ENCODE measurements at places on chromosomes 6 and 20.

DNA sequence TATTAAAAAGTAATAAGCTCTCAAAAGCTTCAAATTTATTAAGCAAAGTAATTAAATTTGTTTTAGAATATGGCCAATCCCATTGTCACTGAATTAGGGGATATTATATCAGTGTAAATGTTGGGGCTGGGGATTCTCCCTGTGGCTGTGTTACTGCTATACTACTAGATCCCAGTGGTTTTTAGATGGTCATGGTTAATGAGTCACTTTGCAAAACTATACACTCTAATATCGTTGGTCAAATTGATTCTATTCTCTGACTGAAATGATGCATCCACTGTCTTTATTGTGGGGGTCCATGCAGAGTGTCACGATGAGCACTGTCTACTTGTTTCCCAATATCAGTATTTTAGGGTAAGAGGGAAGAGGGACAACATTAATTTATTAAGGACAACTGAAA lies 336.9 kb upstream of the PREP start:
- DNase-seq = no peak

DNA sequence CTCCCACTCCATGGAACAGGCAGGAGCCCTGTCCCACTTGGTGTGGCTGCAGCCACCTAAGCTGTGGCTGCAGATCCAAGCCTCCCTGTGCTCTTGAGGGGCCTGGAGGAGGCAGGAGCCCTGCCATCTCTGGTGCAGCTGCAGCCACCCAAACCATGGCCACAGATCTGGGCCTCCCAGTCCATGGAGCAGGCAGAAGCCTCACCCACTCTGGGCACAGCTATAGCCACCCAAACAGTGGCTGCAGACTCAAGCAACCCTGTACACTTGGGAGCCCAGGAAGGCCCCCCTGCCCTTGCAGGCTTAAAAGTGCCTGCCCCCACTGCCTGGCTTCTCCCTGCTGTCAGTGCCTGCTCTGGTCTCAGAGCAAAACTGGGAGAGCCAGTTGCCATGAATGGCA lies 320.3 kb downstream of the RFPL4B start:
- DNase-seq = no peak

DNA sequence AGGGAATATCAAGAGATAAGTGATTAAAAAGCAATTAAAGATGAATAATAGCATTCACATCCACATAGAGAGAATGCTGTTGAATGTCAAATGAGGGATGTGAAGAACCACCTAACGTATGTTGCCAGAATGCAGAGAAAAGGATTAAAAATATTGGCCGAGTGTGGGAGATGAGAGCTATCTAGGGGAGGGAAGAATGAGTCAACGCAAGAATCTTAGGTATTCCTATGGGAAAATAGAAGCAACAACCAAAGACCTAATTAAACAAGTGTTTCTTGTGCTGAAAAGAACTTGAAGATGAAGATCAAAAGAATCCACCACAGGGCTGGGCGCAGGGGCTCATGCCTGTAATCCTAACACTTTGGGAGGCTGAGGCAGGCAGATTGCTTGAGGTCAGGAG lies 12.2 kb upstream of the RSPH3 start:
- DNase-seq = peak; percentile 81

- no peak for DNase-seq
These were observed 71.3 kb upstream of the SOX4 start for GRCh38 chr6:21522143-21522747.

DNA sequence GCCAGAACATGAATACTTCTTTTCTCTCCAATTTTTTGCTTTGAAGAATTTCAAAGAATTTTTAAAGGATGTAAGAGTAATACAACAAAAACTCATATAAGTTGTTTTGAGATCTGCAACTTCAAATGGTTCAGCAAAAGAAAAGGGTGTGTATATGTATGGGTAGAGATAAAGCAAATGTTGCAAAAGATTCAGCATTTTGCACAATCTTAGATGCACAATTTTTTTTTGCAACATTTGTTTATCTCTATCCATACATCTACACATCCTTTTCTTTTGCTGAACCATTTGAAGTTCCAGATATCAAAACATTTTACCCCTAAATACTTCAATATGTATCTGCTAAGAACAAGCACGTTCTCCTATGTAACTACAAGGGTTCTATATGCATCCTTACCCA lies 47.4 kb upstream of the FAM83C start:
- DNase-seq = no peak

DNA sequence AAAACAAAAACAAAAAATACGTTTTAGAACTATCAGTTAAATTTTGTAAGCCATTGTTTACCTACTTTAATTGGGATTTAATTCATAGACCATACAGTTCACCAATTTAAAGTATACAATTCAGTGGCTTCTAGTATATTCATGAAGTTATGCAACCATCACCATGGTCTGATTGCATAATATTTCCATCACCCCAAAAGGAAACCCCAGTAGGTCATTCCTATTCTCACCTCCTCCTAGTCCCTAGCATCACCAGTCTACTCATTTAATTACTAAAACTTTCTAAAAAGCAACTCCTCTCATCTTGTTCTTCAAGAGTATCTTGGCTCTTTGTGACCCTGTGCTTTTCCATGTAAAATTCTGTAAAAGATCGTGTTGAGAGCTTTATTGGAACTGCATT lies 60.2 kb downstream of the ASXL1 start:
- no peak for DNase-seq

DNA sequence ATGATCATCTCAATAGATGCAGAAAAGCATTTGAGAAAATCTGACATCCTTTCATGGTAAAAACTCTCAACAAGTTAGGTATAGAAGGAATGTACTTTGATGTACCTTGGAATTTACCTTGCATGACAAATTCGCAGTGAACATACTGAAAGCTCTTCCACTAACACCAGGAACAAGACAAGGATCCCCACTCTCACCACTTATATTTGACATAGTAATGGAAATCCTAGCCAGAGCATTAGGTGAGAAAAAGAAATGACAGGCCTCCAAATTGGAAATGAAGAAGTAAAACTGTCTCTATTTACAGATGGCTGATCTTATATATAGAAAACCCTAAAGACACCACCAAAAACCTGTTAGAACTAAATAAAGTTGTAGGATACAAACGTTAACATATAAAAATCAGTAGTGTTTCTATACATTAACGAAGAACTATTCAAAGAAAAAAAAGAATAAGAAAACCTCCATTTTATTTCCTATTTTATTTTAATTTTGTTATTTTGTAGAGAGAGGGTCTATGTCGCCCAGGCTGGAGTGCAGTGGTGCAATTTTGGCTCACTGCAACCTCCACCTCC lies 26.9 kb downstream of the PCNA start:
- no peak for DNase-seq

- no peak for DNase-seq
These were observed 3.5 kb downstream of the PRND start for GRCh38 chr20:4725263-4725550.

GRCh38 chr6:137832110-137832509 lies 34.9 kb upstream of the TNFAIP3 start:
- DNase-seq = peak; percentile 95

DNA sequence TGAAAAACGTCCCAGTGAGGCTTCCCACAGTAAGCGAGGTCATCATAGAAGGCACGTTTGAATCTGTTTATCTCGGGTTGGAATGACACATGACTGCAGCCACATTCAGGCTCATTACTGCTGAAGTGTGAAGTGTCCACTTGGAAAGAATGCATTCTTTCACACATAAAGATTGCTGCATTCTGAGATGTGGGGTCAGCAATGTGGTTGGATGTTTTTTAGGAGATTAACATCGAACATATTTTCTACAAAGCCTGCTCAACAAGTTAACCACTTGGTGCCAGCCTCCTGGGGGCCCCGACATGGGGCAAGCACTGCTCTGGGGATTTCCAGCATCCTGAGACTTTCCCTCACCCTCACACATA lies 79.9 kb downstream of the BMP6 start:
- DNase-seq = peak; percentile 39

DNA sequence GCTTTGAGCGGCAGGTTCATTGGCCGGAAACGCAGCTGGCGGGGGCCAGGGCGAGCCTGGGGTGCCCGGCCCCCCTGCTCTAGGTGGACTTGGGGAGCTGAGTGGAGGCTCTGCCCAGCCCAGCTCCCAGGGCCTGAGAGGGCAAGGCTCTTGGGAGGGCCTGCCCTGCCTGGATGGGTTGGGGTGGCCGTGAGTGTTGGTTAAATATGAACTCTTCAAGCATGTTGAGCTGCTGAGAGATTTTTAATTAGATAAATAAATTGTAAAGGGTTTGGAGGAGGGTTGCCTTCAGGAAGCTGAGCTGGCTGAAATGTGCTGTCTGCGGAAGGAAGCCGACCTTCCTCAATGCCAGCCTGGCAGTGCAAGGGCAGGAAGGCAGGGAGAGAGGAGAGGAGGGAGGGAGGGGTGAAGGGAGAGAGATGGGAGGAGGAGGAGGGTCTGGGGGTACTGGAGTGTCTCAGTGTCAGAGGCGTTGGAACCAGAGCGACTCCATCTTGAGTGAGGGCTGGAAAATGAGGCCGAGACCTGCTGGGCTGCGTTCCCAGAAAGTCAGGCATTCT lies 39.4 kb upstream of the PMEPA1 start:
- DNase-seq = no peak

DNA sequence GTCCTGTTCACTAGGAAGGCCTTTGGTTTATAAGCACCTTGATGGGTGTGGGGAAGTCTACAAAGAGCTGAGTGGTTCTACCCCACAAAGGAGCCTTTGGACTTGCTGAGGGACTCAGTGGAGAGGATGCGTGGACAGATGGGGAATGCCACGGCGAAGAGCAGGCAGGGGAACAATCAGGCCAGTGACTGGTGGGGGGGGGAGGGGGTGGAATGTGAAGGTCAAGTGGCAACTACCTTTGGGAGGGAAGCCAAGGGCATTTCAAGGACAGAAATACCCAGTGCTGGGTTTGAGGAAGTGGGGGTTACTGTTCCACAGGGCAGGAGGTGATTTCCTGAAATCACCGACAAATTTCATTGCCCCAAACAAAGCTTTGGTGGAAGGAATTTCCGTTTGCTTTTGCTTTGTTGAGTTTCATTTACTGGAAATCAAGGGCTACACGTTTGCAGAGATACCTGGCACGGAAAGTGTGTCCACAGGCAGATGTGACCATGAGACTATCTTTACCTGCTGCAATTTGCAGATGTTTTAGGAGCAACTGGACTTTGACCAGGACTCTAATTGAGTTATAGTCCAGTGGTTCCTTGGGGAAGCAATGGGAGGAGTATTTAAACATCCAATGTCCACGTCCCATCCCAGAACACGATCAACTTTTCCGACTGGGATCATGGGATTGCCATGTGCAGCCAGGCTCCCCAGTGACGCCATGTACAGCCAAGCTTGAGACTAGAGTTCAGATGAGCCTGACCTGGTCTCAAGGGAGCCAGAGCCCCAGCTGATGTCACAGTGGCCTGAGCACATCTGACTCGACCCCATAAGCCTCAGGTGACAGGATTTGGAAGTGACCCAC lies 8.0 kb downstream of the CST3 start:
- DNase-seq = no peak

- DNase-seq = no peak
These were observed 1168.4 kb upstream of the CITED2 start for GRCh38 chr6:140542863-140543262.

DNA sequence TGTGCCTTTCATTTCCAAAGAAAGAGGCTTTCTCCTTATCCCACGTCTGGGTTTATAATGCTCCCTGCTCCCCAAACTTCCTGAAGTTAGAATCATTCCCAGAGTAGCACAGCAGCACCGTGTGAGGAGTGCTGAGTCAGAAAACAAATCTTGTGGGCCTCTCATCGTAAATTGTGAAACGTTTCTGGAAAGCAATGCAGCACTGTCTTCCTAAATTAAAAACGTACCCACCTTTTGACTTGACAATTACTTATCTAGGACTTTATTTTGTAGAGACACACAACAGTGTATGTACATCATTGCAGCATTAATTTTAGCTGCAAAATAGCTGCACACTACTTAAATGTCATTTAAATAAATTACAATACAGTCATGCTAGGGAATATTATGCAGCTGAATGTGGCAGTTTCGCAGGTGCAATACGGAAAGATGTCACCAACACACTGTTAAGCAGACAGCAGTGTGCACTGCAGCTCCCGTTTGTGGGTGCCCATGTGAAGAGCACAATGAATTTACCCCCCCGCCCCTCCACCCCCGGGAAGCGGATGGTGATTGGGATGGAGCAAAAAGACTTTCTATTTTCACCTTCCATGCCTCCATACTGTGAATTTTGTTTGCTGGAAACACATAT lies 30.8 kb downstream of the RRBP1 start:
- no peak for DNase-seq

DNA sequence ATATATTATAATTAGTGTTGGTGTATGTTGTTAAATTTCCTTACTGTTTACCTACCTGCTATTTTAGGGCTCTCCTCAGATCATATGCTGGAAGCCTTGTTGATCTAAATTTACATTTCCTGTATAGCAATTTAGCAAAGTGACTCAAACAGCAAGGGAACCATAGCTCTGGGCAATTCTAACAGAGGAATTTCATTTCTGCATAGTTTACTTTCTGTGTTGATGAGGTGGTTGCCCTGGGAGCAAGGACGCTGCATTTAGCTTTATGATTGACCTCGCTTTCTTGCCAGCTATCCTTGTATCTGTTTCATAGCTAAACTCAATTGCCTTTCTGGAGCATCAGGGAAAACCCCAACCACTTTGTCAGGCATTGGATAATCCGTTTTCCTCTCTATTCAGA lies 810.8 kb downstream of the GRIK2 start:
- no peak for DNase-seq

- peak; percentile 33 for DNase-seq
These were observed 6.1 kb downstream of the MANBAL start for GRCh38 chr20:37295595-37295994.

DNA sequence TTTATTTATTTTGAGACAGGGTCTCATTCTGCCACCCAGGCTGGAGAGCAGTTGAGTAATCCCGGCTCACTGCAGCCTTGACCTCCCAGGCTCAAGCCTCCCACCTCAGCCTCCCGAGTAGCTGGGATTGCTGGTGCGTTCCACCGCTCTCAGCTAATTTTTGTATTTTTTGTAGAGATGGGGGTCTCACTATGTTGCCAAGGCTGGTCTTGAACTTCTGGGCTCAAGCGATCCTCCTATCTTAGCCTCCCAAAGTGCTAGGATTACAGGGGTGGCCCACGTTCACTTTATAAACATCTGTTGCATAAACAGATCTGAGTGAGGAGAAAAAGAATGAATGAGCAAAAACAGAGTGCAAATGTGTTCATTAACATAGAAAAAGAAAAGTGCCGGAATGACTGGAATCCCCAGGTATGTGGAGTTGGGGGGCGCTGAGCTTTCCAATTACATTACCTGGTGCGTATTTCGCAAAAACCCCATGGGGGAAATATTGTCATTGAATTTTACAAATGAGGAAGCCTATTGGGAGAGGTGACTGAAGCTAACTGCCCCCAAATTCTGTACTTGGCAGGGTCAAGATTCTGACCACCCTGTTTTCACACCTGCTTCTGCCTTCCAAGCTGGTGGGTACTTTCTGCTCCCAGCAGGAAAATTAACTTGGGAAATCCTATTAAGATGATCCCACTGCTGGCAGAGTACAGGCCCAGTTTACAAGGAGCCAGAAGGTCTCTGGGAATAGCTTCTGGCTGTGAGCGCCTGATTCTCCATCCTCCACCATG lies 207.7 kb upstream of the JARID2 start:
- no peak for DNase-seq

- DNase-seq = no peak
These were observed 198.2 kb upstream of the KCNG1 start for GRCh38 chr20:51221103-51221502.

GRCh38 chr6:96276305-96276704 lies 245.3 kb upstream of the UFL1 start:
- DNase-seq = no peak

GRCh38 chr20:36959242-36959641 lies 7.7 kb upstream of the SAMHD1 start:
- no peak for DNase-seq

All from astrocyte (in vitro differentiated cells and primary cell).